T-helper 1 cell (primary cell): ENCODE measurements at places on chromosomes 12 and 14.

GRCh38 chr12:112206944-112207343 is 81.6 kb downstream of the TRAFD1 start:
- no peak for DNase-seq

- no peak for DNase-seq
Measured at GRCh38 chr12:26149968-26150500, 25.2 kb upstream of the BHLHE41 start.

- no peak for DNase-seq
Measured at GRCh38 chr12:44217146-44217883, 381.4 kb downstream of the TMEM117 start.

DNA sequence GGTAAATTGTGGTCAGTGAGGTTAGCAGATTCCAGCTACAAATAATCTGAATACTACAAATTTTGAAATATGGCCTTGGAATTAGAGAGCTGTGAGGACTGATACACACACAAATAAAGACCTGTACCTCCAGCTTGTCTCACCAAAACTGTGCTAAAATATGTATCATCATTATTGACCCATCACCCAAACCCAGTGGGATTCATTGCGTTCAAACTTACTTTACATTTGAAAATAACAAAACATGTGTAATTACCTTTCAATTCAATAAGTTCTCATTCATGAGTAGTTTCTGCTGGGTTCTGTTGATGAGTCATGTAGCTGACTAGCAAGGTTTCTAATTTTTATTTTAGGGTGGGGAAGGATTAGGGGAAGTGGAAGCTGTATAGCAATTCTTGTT is 170.9 kb downstream of the MSRB3 start:
- DNase-seq, result no peak

DNA sequence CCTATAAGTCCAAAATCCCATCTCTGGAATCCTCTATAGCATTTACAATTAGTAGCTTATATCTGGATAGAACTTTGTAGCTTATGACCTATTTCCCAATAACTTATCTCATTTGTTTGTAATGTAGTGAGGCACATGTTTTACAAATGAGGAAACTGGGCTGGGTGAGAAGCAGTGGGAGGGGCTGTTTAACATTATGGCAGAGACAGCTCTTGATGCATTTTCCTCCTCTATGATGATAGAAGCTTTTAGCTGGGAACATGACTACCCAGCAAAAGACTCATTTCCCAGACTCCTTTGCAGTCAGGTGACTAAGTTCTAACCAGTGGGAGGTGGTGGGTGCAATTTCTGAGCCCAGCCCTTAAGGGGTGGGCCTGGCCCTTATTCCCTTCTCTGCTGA is 179.7 kb downstream of the TTC8 start:
- no peak for DNase-seq

DNA sequence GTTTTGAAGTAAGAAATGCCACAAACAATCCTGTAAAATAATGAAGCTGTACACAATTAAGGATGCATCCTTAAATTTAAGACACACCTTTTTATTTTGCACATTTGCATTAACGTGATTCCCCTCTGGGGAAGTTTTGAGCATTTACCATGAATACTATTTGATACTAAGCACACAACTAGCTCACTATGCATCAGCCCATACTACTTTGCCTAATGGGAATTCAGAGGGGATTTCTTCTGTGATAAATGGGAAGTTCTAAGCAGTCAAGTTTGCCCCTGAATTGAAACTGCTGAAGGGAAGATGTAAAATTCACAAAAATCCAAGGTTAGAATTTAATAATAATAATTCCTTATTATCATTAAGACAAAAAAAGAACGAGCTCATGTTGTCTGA is 27.4 kb downstream of the SINHCAF start:
- DNase-seq, result no peak

- no peak for DNase-seq
Measured at GRCh38 chr14:56378475-56378877, 201.1 kb upstream of the TMEM260 start.

- no peak for DNase-seq
Measured at GRCh38 chr12:13452955-13453570, 256.5 kb downstream of the EMP1 start.
